ENCODE measurements at places on chromosomes 6 and 20. TPM values are rescaled to one million over a fixed set of nuclear protein-coding genes. Genes with fewer than 3 reads are reported as not detected.

Gene DPM1
- 54.3 TPM for total RNA-seq

Gene SOBP
- 2.2 TPM for total RNA-seq

Gene SRMS
- total RNA-seq: not detected

Gene TNNC2
- total RNA-seq: 0.15 TPM

Gene GABRR1
- total RNA-seq: not detected
